H7 (cell line): ENCODE measurements at places on chromosomes 12 and 14. TPM values are rescaled to one million over a fixed set of nuclear protein-coding genes. Genes with fewer than 3 reads are reported as not detected.

SYT10 gene
- total RNA-seq, result 0.69 and 0.92 TPM in 2 replicates

IFNG-AS1 gene
- not detected in 2 replicates for total RNA-seq

TBX5 gene
- not detected in 2 replicates for total RNA-seq

KRT85 gene
- not detected in 2 replicates for total RNA-seq

LRRC43 gene
- total RNA-seq, result 0.22 TPM in 1 of 2 replicates, not detected in the other

PGF gene
- 4.6 and 6.9 TPM in 2 replicates for total RNA-seq

C14orf132 gene
- 12.1 and 12.5 TPM in 2 replicates for total RNA-seq

CCDC197 gene
- total RNA-seq, result not detected in 2 replicates

- DNase-seq, result no peak
Observed at GRCh38 chr12:54945082-54945481, 39.5 kb downstream of the TESPA1 start.

- no peak for DNase-seq
Observed at GRCh38 chr14:105258846-105259245, 10.5 kb downstream of the BTBD6 start.

- no peak for DNase-seq
Observed at GRCh38 chr12:1131811-1132224, 140.8 kb downstream of the ERC1 start.

DNA sequence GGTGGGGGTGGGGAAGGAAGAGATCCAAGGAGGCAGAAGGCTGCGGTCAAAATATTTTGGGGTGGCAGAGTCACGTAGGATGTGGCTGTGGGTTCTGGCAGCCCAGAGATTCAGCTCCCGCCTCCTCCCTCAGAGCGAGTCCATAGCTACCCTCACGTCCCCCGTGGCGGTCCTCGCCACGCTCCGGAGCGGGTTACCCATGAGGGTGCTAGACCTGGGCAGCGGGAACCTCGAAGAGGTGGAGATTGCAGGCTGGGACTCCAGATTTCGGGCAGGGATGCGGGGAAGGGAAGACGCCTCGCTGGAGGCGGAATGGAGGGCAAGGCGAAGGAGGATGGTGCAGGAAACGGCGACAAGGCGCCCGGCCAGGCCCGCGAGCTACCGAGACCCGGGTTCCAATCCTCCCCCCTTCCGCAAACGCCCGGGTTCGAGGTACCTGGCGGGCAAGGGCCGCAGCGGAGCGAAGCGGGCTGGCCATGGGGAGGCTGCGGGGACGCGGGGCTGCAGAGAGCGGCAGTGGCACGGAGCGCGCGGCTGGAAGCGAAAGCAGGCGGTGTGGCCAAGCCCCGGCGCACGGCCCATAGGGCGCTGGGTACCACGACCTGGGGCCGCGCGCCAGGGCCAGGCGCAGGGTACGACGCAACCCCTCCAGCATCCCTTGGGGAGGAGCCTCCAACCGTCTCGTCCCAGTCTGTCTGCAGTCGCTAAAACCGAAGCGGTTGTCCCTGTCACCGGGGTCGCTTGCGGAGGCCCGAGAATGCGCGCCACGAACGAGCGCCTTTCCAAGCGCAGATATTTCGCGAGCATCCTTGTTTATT is 46.2 kb downstream of the BCAT1 start:
- peak; percentile 78 for DNase-seq

GRCh38 chr14:82855912-82856391 is 1322.3 kb upstream of the SEL1L start:
- no peak for DNase-seq

GRCh38 chr12:107607464-107608392 is 77.9 kb upstream of the PWP1 start:
- peak; percentile 86 for DNase-seq

DNA sequence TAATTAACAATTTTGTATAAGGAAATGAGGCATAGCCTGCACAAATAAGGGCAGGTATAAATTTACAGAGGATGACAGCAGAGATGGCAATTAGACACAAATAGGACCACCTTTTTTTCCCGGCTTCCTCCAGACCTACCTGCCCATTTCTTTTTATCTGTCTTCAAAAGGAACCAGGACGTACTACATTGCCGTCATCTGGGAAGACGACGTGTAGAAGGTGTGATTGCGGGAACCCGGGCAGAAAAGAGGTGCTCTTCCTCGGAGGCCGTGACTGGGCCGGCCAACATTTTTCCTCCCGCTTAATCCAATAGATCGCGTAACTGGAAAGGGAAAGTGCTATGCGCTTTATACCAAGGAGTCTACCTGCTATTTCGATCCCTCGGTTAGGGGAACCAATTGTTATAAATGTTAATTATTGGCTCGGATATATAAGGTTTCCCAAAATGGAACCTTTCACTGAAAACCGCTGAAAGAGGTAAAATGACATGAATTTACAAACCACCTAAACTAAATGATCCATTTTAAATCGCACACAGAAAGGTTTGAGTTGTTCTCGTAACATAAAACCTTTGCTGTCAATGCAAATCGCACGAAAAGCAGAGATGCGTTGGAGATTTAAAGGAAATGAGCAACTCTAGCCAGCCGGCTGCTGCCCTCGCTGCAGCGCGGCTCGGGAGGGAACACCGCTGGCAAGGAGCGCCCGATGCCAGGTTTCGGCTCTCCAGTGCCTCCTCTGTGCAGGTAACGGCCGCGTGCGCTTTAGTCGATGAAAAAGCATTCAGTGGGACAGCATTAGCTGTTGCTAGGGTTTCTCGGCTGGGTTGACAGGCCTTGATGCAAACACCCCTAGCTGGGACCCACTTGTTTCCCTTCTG is 2.8 kb upstream of the SIX1 start:
- DNase-seq, result peak; percentile 71

DNA sequence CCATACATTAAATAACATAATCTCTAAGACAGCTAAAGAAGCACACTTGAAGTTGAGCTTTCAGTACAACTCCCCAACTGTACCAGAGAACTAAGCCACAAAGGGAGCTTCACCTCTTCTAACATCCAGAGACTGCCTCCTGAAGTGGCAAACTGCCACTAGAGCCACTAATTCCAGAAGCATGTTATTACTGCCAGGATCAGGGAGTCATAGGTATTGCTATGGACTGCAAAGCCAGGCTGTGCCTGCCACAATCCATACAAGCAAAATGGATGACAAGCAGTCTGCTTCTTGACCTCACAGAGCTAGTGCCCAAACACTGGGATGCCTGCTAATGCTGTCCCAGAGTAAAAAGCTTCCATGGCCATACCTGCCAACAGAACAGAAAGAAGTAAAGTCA is 160.1 kb downstream of the STXBP6 start:
- DNase-seq, result no peak

- no peak for DNase-seq
Observed at GRCh38 chr12:100164153-100164704, 21.6 kb upstream of the BLTP3B start.

DNA sequence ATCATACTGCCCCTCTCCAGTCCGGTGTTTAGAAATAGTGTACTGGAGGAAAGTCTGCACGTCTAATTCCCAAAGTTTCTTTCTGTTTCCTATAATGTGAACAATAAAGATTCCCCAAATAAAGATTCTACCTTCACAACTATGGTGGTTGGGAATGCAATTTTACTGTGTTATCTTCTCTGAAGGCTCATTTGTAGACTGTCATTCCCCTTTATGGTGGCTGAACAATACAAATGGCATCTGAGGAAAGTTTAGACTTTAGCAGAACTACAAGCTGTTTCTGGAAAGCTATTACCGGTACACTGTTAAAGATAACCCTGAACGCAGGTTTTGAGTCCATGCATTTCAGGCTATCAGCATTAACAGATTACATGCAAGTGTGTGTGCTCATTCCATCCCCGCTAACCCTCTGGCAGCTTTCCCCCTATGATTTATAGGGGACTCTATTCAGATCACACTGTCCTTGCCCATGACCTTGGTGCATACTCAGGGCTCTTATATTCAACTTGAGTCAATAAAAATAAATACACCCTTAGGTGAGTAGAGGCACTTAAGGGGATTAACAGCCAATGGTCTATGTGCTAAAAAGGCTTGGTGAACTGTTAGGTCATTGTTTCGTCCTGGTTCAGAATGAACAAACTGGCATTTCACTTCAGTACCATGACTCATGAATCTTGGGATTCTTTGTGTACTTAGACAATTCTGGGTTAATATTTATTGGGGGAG is 60.7 kb upstream of the PYGL start:
- no peak for DNase-seq

- no peak for DNase-seq
Observed at GRCh38 chr14:54920052-54920451, 17.4 kb upstream of the GCH1 start.

- DNase-seq, result no peak
Observed at GRCh38 chr12:98372340-98373024, 142.9 kb upstream of the TMPO start.

- DNase-seq, result peak; percentile 52
Observed at GRCh38 chr14:50388256-50388931, 8.3 kb downstream of the CDKL1 start.

DNA sequence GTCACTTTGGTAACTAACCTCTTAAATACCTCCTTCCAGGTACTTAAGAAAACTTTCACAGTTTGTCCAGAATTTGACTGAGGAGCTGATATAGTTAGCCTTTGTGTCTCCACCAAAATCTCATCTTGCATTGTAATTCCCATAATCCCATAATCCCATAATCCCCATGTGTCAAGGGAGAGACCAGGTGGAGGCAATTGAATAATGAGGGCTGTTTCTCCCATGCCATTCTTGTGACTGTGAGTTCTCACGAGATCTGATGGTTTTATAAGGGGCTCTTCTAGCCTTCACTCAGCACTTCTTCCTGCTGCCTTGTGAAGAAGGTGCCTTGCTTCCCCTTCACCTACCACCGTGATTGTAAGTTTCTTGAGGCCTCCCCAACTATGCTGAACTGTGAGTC is 7.8 kb upstream of the NOVA1 start:
- DNase-seq, result no peak

DNA sequence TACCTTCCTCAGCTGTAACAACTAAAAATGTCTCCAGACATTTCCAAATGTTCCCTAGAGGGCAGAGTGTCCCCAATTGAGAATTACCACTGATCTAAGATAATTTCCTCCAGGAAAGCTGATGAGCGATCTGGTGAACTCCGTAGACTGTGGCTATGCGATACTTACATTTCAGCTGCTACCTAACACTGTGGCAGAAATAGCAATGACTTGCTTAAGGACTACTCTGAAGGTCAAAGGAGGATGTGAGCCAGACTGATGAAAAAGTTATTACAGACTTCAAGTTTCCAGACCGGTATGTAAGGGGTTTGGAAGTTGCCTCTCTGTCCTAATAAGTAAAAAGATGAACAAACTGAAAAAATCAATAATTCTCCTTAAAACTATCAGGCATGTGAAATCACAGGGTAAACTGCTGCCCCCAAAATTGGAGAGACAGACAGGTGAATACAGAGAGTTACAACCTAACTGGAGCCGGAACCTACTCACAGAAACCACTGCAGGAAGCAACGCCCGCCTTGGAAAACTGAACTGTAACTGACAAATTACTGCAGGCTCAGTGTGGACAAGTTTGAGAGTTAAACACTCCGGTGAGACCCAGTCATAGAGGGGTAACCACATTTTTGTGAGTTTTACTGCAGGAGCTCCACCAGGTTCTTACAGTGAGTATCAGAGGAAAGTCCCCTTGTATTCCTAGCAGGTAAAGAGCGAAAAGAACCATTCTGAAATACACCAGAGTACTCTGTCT is 60.0 kb upstream of the PARP11 start:
- no peak for DNase-seq

DNA sequence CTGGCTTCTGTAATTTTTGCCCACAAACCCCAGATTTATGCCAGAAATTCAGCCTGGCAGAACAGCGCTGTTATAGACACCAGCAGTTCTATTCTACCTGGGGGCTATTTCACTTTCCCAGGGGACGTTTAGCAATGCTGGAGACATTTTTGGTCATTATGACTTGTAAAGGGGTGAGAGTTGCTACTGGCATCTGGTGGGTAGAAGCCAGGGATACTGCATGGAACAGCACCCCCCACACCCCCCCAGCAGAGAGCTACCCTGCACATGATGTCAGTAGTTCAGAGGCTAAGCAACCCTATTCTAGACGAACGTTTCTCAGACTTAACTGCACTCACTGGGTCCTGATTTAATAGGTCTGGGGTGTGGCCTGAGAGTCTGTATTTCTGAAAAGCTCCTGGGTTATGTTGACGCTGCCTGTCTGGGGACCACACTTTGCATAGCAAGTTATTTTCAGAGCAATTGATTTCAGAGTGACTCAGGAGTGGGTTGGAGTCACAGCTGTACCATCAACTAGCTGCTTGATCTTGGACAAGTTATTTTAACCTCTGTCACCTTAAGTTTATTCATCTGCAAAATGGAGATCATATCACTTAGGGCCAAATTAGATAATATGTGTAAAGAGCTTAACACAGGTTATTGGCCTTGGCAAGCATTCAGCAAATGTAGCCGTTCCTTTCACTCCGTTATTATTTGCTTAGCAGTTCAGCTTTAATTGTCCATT is 48.5 kb downstream of the CHST11 start:
- no peak for DNase-seq

GRCh38 chr12:1518591-1519516 is 75.5 kb downstream of the FBXL14 start:
- peak; percentile 30 for DNase-seq

DNA sequence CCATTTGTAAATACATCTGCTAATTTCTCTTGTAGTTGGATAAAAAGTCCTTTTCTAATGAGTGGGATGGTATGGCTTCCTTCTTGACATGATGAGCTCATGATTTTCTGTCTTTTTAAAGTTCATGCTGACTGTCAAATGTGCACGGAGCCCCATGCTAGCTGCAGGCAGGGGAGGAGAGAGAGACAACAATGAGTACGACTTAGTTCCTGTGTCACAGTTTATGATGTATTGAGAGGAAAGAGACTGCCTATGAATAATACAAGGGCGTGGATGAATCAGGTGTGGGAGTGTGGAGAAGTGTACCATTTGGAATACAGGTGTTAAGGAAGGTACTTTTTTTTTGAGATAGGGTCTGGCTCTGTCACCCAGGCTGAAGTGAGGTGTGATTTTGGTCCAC is 10.7 kb upstream of the TBC1D30 start:
- DNase-seq, result no peak

DNA sequence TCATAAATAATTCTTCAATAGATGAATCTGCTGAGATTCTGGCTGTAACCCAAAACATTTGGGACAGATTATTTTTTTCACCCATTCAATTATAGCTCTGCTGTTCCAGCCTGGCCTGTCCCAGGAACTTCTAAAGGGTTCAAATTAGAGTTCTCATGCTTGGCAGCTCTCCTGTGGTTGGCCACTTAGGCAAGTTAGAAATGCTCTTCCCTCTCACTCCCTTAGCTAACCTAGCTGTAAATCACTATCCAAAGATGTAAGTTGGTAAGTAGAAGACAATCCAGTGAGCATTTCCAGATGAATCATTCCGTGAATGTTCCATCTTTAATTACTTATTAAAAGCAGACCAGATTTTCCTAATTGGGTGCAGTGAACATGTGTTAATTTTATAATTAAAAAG is 760.4 kb upstream of the TBX3 start:
- DNase-seq, result no peak

DNA sequence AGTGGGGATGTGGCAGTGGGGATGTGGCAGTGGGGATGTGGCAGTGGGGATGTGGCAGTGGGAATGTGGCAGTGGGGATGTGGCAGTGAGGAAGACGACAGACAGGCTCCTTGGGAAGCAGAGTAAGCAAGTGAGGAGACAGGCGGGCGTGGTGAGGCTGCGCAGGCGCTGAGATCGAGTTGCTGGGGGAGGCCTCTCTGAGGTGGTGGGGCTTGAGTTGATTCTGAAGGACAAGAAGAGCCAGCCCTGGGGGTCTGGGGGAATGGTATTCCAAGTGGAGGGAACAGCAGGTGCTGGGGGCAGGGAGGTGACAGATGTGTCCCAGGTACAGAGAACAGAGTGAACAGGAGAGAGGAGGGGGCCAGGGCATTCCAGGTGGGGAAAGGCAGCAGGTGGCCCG is 33.8 kb upstream of the TSPAN9 start:
- no peak for DNase-seq

- DNase-seq, result no peak
Observed at GRCh38 chr12:81798294-81798693, 39.1 kb upstream of the PPFIA2 start.
